ENCODE measurements at places on chromosomes 4 and X.

DNA sequence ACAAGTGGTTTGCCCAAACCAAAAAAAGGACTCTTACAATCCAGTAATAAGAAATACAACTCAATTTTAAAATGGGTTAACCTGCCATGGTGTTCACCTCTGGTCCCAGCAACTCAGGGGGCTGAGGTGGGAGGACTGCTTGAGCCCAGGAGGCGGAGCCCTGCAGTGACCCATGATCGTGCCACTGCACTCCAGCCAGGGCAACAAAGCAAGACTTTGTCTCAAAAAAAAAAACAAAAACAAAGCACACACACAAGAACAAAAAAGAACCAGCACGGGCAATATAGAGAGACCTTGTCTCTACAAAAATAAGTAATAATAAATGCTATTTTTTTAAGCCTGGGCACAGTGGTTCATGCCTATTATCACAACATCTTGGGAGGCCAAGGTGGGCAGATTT lies 28.7 kb downstream of the ARAP2 start:
- DNase-seq = no peak

- DNase-seq = no peak
Observed at GRCh38 chr4:117783716-117784115, 250.6 kb upstream of the NDST3 start.

DNA sequence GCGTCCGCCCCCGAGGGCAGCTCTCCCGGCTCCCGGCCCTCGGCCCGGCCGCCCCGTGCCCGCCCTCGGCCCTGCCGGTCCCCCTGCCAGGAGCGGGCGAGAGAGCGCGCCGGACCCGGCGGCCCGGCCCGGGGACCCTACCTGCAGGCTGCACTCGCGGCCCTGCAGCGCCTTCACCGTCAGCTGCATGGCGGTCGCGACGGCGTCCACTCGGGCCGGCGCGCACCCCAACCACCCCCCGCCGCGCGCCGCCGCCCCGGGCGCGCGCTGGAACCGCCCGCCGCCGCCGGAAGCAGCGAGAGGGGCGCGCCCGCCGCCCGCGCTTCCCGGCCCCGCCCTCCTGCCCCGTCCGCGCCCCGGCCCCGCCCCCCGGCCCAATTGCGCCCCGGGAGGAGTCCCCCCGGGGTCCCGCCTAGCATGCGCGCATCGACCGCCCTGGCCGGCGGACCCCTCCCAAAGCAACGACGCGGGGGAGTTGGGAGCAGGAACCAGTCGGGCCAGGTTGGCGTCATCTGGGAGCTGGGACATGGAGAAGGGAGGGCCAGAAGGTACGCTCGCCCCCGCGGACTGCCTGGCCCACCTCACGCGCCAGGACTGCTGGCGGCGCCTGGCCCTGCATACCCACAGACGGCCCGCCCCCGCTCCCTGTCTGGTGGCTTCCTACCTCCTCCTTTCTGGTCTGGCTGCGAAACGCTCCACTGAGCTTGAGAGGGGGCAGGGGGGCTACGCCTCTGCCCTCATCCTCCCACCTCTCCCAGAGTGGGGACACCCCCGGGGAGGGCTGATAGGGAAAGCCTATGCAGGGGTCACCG lies at the start of gene UBL4A:
Gene UBL4A (minus strand): TSS at position 220 of the 812 bp plus-strand sequence. CDS start 31 bp downstream, at position 189.
- peak; percentile 75 for DNase-seq

GRCh38 chr4:48033825-48034413 lies 17.3 kb downstream of the NIPAL1 start:
- peak; percentile 82 for DNase-seq

DNA sequence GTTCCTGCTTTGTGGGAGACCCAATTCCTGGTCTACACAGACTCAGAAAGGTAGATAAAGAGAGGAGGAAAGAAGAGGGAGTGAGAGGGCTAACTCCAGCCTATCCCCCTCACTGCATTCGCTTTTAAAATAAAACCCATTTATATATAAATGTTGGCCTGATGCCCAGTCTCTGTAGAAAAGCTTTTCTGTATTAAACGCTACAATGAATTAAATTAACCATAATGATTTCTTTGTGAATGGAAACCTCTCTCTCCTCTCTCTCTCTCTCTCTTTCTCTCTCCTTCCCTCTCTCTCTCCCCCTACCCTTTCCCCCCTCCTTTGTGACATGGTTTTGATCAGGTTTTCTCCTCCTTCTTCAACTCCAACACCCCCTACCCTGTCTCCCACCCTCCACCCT lies 34.8 kb downstream of the PJA1 start:
- no peak for DNase-seq

GRCh38 chr4:4182835-4183568 lies 43.7 kb downstream of the OTOP1 start:
- DNase-seq = peak; percentile 89

GRCh38 chr4:143575331-143575730 lies 61.8 kb downstream of the SMARCA5 start:
- DNase-seq = no peak

GRCh38 chr4:131348263-131348662 lies 1800.8 kb upstream of the PCDH10 start:
- no peak for DNase-seq

GRCh38 chr4:93084599-93085305 lies 743.8 kb upstream of the ATOH1 start:
- DNase-seq = peak; percentile 59

GRCh38 chr4:99536848-99537247 lies 26.0 kb downstream of the C4orf17 start:
- DNase-seq = no peak

DNA sequence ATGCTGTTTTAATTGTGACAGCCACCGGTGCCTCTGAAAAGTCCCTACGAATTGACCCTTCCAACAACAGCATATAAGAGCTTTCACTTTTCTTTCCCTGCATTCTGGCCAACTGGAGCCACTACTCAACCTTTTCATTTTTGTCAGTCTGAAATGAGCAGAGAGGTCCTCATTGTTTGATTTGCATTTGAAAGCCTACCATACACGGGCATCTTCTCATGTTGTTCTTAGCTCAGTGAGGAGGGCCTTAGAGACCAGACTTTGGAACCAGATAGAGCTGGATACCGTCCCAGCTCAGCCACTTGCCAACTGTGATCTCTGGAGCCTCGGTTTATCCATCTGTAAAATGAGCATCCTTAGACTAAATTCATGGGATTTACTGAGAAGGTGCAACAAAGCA lies 16.9 kb upstream of the TMSB4X start:
- no peak for DNase-seq

DNA sequence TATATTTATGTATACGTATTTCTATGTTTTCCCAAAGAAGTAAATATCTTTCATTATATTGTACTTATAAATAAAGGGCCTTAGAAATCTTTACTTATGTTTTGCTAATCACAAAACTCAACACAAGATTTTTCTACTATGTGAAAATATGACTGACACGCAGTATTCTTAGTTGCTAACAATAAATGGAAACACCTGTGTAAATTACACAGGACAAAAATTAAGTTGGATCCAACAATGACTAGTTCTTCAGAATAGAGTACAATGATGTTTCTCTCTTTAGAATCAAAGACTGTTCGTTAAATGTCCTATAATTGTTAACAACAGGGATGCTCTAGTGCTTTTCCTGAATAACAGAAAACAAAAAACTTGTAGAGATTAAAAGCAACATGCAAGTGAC lies 96.1 kb downstream of the PPP3CA start:
- DNase-seq = no peak

- no peak for DNase-seq
Observed at GRCh38 chrX:118189000-118189399, 72.4 kb upstream of the KLHL13 start.

GRCh38 chr4:132383571-132384199 lies 765.4 kb upstream of the PCDH10 start:
- DNase-seq = no peak

GRCh38 chr4:139108567-139109128 lies 68.4 kb downstream of the ELF2 start:
- DNase-seq = no peak

DNA sequence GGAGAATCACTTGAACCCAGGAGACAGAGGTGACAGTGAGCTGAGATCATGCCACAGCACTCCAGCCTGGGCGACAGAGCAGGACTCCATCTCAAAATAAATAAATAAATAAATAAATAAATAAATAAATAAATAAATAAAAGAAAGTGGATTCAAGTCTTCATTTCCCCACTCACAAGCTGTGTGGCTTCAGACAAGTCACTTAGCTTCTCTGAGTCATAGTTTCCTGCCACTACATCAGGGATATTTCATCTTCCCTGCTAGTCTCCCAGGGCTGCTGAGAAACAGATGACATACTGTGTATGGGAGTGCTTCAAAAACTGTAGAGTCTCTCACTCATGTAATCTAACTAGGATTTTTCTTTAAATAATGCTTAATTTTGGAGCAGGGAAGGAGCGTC lies 37.2 kb downstream of the TBC1D9 start:
- no peak for DNase-seq

DNA sequence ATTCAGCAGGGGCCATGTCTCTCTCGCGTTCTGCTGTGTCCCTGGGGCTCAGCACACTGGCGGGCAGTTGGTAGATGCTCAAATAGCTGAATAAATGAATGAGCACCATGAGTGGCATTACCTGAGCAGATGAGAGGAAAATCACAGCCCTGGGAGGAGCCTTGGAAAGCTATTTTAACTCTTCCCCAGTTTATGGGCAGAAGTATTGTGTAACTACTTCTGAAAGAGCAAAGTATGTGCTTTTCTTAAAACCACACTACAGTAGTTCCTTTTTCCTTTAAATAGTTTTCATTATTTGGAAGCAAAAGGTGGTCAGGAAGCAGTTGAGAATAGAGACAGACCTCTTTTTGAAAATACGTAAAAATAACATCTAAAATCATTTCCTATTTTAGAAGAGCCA lies 3.0 kb upstream of the PLAC1 start:
- DNase-seq = no peak

All from endodermal cell (in vitro differentiated cells).